ENCODE measurements at places on chromosomes 12 and 14. TPM values are rescaled to one million over a fixed set of nuclear protein-coding genes. Genes with fewer than 3 reads are reported as not detected.

GRCh38 chr12:109796057-109796456 is 37.1 kb downstream of the TRPV4 start:
- DNase-seq = no peak

- no peak for DNase-seq
Measured at GRCh38 chr12:118391836-118392235, 15.5 kb downstream of the SUDS3 start.

DNA sequence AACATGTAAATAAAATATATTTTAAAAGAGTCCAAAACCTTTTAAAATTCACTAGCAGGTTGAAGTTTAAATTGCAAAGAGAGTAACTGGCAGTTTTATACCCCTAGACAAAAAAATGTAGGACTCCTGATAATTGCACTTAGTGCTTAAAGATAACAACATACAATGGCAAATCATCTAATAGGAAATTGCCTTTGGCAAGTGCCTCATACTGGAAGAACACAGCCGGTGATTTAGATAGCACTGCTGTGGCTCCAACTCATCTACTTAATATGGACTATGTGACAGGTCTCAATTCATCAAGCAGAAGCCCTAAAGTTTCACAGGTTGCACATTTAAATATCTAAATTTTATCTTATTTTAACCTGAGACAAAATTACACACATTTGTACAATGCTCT is 13.4 kb downstream of the C12orf50 start:
- DNase-seq = no peak

GRCh38 chr12:64256166-64256800 is 34.2 kb upstream of the KICS2 start:
- no peak for DNase-seq

DNA sequence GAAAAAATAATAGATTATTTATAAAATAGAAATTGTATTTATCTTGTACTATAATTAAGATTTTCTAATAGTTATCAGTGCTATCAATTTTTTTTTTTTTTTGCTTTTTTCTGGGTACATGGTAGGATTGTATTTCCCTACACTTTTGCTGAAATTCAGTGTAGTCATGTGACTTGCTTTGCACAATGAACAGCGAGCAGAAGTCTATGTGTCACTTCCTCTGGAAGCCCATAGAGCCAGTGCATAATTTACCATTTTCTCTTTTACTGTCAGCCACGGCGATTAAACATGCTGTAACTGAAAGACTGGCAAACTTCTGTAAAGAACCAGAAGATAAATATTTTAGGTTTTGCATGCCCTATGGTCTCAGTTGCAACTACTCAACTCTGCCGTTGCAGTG is 80.8 kb upstream of the PPP1R12A start:
- no peak for DNase-seq

Gene RNF212B
- not detected for total RNA-seq

Gene ZNF410
- 51.5 TPM for total RNA-seq

Gene SARNP
- 62.1 TPM for total RNA-seq
